Anterior cingulate cortex (tissue), 58 donors: ENCODE measurements at places on chromosomes 5 and 9.

DNA sequence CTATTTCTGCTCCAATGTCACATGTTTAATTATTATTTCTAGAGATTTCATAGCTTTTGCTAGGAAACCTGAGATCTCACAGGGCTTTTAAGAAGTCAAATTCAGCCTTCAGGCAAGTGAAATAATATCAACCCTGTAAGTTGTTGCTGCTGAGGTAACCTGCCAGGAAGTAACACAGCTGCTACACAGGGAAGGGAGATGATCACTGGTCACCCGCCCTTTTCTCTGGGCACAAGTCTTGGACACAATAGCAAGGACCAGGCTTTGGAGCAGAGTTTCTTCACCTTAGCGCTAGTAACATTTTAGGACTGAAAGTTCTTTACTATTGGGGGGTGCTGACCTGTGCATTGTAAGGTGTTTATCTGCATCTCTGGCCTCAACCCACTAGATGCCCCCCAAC, 50.1 kb downstream of the PTTG1 start:
- DNase-seq: no peak

DNA sequence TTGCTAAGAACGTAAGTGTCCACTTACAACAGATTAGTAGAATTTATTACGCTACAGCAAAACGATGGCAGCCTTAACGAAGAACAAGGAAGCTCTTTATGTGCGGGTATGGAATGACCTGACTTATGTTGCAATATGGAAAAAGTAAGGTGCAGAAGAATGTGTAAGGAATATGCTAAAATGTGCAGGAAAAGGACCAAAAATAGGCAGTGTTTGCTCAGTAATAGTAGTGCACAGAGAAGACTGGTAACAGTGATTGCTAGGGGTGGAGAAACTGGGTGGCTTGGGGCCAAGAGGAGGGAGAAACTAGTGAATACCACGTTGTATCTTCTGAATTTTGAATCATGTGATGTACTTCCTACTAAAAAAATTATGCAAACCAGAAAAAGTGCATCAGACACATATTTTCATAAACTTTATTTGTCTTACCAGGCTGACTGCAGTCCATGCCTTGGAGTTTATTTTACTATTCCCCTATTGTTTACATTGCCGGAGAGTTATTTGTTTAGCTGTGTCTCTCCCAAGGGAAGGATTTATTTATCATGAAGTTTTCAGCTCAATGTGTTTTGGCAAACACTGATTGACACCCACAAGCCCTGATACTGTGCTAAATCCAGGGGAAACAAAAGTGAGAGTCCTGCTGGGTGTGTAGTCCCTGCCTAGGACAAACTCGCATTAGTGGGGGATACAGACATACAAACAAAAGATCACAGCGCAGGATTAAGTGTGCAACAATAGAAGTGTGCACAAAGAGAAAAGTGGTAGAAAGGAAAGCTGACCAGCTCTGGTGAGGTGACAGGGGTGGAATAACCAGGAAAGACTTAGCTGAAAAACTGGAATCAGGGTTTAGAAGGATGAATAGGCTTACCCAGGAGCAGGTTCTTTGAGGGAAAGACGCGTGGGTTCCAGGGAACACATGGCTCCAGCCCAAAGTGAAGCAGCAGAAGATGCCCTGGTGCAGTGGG, 34.0 kb upstream of the ZNF484 start:
- no peak for DNase-seq

GRCh38 chr5:107381189-107381856, 289.4 kb downstream of the EFNA5 start:
- DNase-seq: no peak

- no peak for DNase-seq
Observed at GRCh38 chr9:131594906-131595665, 49.8 kb downstream of the PRRT1B start.
